ENCODE measurements at places on chromosomes 4 and X.

- no peak for DNase-seq
Observed at GRCh38 chr4:5416637-5417036, 291.7 kb downstream of the EVC2 start.

DNA sequence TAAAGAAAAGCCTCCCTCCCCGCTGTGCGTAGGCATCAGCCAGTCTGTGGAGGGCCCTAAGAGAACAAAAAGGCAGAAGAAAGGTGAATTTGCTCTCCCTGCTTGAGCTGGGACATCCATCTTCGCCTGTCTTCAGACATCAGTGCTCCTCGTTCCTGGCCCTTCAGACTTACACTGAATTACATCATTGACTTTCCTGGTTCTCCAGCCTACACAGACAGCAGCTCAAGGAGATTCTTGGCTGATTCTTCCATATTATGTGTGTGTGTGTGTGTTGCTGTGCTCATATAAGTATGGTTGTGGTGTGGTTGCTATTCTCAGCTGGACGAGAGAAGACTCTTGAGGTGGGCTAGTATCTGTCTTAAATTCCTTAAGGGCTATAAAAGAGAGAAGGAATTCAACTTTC is 35.5 kb upstream of the CD99L2 start:
- DNase-seq: no peak

- no peak for DNase-seq
Observed at GRCh38 chr4:75844151-75844662, 58.0 kb downstream of the PPEF2 start.

GRCh38 chr4:3672465-3672831 is 93.7 kb upstream of the ADRA2C start:
- no peak for DNase-seq

GRCh38 chr4:40231316-40231863 is 34.6 kb downstream of the RHOH start:
- no peak for DNase-seq

DNA sequence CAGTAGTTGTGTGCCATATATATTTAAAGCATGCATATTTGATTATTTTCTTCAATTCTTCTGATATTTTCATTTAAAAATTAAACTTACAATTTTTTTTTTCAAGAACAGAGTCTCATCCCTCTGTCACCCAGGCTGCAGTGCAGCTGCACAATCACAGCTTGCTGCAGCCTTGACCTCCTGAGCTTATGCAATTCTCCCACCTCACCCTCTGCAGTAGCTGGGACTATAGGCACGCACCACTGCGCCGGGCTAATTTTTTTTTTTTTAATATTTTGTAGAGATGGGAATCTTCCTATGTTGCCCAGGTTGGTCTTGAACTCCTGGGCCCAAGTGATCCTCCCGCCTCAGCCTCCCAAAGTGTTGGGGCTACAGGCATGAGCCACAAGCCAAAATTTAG is 5.8 kb upstream of the DCLK2 start:
- DNase-seq: no peak

GRCh38 chr4:144362366-144362765 is 221.8 kb upstream of the GYPA start:
- no peak for DNase-seq

GRCh38 chr4:21887481-21887880 is 61.1 kb downstream of the KCNIP4 start:
- DNase-seq: no peak

DNA sequence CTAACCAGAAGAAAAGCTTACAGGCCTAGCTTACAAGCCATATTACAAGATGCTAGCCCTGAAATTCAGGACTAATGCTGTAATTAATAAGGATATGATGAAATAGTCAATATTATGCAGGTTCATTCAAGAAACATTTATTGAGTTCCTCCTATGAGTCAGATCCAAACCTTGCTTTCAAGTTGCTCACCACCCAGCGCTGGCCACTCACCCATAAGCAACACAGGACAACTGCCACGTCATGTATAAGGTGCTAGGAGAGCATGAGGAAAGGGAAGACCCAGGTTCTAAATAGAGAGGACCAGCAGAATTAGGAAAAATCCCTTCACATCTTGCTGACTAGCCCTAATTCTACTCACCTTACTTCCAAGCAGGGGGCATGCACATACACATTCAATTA is 23.3 kb downstream of the MAML3 start:
- DNase-seq: no peak

- no peak for DNase-seq
Observed at GRCh38 chrX:28099166-28099565, 117.9 kb upstream of the DCAF8L1 start.

- no peak for DNase-seq
Observed at GRCh38 chr4:155946486-155946885, 7.2 kb downstream of the CTSO start.

DNA sequence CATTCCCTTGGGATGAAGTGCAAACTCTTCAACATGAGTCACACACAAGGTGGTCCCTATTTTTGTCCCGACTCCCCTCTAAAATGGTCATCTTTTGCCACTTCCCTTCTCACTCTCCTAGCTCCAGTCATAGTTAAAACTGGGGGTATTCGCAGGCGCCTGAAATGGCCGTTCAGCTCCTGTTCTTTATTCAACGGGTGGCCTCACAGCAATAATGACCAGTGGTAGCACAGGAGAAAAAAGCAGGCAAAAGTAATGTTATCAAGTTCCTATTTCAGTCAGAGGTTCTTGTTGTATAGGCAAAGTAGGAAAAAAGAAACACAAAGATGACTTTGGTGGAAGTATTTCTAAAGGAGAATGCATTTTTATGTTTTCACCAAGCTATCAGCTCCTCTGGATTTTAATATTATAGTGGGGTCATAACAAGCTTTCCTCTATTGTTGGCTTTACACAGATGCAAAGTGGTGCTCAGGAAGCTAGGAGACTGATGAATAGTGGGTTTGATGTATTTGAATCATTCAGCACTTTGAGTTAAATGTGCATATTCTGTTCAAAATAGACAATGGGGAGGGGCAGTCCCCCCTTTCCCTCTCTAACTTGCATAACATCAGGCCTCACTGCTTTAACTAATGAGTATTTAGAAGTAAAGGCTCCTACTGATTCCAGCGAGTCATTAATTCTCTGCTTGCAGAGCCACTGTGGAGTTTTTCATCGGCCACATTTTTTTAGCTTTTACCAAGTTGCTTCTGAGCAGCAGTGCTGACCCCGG is 171.2 kb upstream of the NDP start:
- no peak for DNase-seq

- DNase-seq: peak; percentile 53
Observed at GRCh38 chrX:103687073-103687695, 685 bp upstream of the MORF4L2 start.

DNA sequence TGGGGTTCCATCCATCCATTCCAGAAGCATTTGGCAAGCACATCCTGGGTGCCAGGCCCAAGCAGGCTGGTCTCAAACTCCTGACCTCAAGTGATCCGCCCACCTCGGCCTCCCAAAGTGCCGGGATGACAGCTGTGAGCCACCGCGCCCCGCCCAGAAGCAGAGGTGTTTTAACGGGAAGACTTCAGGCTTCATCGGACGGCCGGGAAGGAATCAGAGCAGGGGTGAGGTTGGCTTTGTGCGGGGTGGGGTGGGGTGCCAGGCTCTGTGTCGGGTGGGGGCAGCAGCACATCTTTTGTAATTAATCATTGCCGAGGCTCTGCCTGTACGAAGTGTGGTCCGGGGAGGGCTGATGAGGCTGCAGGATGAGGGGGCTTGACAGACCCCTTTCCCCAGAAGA is 5.1 kb upstream of the SLC25A6 start:
- no peak for DNase-seq

DNA sequence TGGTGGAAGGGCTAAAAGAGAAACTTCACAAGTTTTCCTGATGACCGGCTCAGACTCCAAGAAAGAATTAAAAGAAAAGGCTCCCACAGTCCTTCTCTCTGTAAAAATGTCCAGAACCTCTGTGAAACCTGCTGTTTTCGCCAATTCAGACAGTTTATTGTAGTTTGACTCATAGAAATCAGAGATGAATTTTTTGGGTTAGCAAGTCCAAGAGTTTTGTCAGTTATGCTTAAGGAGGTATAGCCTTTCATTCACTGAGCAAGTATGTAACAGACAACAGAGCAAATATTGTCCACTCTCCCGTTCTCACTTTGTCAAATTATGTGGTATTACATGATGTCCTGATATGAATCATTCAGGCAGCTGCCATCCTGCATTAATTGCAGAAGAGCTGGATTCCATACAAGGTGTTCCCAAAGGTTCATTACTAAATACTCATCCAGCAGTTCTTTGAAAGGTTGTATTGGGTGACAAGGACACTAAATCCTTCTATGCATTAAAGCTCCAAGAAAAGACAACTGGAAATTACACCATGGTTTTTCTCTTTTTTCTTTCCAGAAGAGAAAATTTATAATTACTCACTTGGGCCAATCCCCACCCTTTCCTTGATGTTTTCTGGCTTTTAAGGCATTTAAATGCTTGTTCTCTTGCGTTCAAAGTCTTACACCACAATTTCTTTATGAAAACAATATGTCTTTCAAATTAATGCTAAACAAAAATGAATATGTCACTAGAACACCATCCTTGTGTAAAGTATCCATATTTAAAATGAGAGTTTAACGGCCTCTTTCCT is 30.0 kb upstream of the PLAC1 start:
- no peak for DNase-seq

DNA sequence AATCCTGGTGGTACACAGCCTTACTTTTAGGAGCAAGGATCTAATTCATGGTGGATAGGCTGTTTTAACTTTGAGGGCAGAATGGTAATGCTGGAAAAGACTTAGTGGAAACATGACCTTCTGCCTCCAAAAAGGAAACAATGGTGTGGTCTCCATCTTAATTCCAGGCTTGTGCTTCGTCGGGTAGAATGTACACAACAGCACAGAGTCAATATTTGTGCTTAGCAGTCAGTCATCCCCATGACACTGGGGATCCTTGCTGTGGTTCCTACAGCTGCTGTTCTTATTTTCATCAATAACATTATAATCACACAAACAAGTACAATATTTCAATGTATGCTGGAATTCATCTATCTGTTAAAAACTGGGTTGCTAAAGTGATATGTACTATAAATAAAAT is 104.4 kb downstream of the HHIP start:
- no peak for DNase-seq

GRCh38 chrX:148381603-148382002 is 118.8 kb upstream of the AFF2 start:
- no peak for DNase-seq

- no peak for DNase-seq
Observed at GRCh38 chr4:126209147-126209546, 894.4 kb downstream of the FAT4 start.

DNA sequence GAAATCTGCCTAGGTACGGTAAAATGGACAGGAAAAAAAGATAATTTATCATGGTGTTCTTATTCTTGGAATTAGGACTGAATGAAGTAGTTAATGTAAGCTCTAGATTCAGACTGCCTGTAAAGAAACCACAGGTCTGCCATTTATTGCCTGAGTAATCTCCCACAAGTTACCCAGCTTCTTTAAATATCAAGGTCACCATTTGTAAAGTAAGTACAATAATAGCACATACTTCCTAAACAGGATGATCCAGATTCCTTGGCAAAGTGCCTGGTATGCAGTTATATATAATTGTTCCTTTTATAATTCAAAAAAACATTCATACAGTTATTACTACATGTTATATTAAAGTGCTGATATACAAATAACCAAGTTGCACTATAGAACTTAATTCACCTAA is 368.6 kb downstream of the HNRNPD start:
- no peak for DNase-seq

- DNase-seq: no peak
Observed at GRCh38 chr4:77393996-77394395, 211.6 kb upstream of the CXCL13 start.

GRCh38 chr4:8592366-8593263 is at the start of gene CPZ:
CPZ (plus strand) TSS chr4:8592765; CDS start chr4:8592834, 69 bp downstream.
- DNase-seq: no peak

- DNase-seq: no peak
Observed at GRCh38 chr4:26557164-26557563, 26.7 kb upstream of the TBC1D19 start.

DNA sequence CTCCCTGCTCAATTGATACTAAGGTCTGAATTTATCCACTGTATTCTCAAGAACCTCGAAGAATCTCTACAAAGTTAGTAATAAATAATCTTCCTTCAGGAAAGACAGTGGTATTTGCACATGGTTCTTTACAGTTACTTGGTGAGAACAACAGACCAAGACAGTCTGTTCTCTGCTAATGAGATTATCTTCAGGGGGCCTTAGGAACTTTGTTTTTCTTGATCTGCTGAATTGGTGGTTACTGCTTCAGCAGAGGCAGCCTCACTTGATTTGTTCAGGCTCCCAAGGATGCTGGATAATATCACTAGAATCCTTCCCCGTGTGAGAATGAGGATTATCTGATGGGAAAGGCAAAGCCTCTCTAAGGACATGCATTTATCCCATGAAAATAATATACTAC is 64.8 kb downstream of the CBR4 start:
- DNase-seq: no peak

DNA sequence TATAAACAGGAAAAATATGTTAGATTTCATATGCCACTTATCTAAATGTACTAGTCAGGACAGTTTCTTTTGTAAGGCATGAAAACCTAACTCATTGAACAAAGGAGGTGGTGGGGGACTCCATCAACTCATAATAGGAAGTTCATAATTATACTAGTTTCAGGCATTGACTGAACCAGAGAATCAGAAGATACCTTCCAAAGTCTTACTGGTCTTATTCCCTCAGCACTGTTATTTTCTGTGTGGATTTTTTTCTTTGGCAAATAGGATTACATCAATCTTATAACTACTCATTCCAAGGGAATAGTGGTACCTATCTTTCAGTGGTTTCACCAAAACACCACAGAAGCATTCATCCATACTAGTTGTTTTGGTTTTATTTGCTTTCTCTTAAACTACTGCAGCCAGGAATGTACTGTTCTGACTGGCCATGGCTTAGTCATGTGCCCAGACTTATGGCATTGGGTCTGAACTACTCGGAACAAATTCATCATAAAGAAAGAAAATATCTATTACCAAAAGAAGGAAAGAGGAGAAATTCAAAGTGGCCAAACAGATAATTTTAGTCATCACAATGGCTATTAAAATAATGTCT is 273.9 kb downstream of the ARAP2 start:
- no peak for DNase-seq

DNA sequence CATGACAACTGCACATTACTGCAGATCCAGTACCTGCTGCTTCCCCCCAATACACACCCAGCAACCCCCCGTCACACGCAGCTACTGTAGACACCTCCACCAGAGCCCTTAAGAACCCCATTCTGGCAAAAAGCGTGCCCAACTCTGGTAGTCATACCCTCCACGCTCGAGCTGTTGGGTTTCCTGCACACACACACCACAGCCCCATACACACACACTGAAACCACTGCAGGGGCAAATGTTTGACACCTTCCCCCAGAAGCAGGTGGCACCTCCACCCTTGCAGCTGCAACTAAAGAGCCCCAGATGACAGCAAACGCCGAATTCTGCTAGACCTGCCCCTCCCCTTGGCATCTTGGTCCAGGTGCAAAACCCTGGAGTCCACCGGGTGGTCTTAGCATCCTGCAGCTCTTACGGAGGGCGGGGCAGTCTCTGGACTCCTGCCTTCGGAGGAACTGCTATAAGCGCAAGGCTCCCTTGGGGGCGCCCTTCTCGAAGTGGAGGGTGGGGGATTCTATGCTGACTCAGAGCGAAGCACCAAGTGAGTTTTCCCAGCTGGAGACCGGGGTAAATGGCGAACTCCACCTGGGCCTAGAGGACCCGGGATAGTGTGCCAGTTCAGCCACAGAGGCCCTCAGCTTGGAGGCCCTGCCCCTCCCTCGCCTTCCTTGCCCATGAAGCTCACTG is 1.5 kb downstream of the FRMPD3 start:
- no peak for DNase-seq
